ENCODE measurements at places on chromosomes 2 and 18.

DNA sequence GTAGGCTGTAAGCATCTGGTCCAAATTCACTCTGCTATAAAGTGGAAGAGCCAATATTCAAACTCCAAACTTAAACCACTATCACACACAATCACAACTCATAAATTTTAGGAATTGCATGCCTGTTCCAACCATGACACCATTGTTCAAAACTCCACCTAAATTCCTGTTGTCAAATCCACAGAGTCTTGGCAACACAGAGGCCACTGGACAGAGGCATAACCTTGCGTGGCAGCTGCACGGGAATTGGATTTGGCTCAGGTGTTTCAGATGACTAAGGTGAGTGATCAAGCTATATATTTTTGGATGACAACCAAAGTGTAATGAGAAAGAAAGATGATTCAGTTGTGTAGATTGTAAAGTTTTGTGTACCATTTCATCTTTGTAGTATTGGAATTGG lies 422.7 kb upstream of the TNP1 start:
- no peak for DNase-seq

DNA sequence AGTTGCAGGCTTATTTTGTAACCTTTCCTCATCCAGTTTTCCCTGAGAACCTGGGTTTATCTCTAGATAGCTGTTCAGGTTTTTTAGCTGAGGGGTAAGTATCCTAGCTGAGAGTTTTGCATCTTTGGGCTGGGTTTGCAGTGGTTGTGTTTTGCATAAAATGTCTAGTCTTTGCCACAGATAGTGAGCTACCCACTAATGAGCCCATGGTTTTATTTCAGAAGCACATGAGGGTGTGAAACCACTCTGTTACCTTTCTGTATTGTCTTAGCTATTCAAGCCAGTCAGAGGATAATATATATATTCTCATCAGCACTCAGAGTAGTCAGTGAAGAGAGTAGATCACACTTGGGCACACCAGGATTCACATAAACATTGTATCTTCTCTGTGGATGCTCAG lies 24.6 kb upstream of the TXNDC2 start:
- no peak for DNase-seq

- no peak for DNase-seq
Measured at GRCh38 chr2:221254299-221254698, 317.8 kb downstream of the EPHA4 start.

DNA sequence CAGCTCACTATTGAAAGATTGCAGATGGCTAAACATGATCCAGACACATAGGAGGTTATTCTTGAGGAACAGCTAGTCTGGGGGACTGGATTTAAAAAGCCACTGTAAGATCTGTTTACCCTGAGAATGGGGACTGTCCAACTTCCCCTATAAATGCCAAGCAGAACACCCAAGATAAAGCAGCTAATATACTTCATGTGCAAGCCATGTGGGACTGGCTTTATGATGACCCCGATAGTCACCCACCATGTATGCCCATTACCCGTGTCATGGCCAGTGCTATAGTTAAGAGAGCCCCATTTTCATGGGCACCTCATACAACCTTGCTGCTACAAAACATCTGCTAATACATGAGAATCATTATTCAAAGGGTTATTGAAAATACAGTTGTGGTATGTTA lies 16.0 kb downstream of the YPEL5 start:
- no peak for DNase-seq

DNA sequence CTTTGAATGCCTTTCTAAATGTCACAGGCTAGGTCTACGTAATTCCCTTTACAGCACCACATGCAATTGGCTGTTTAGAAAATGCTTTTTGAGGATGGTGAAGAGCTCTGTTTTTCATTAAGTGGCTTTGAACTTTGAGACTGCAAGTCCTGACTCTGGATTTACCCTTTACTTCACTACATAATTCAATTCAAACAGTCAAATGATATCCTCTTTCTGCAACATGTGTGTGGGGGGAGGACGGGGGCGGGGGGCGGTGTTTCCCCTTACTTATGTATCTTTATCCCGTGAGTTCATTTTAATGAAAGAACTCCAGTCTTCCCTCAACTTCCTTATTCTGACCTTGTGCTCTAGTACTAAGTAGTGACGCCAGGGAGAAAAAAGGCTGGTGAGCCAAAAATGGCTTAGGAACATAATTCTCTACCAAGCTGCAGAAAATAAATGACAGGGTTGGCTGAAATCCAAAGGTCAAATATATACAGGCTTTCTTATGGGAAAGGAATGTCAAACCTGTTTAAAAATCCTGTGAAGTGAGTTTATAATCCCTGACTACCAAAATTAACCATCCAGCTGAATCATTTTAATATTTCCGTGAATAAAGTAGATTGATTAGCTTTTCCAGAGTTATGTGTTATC lies 119.6 kb downstream of the SLC8A1 start:
- DNase-seq, result no peak

DNA sequence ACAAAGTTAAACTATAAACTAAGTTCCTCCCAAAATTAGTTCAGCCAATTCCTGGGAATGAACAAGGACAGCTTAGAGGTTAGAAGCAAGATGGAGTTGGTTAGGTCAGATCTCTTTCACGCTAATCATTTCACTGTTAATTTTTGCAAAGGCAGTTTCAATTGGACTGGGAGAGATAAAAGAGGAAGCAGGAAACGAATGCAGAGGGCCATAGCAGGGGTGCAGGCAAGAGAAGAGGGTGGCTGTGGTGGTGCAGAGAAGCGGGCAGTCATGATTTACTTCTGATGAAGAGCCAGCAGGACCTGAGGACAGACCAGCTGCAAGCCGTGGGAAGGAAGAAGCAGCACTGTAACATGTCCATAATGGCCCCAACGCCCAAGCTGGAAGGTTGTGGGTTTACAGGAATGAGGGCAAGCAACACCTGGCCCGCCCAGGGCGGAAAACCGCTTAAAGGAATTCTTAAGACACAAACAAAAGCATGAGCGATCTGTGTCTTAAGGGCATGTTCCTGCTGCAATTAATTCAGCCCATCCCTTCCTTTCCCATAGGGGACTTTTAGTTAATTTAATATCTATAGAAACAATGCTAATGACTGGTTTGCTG lies 4.1 kb upstream of the RMP24 start:
- no peak for DNase-seq

DNA sequence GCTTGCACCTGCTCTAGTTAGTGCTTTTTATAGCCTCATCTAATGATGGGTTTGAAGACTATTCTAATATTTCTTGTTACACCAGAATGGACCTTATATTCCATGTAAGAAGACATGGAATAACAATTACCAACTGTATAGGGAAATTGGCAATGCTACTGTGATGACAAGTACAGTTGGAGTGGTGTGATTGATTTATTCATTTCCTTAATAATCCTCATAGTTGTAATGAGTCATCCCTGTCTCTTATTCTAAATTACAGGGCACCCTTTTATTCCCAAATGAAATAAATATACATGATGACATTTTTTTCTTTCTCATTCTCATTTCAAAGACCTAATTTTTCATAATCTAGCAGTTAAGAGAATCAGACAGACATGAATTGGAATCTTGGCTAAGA lies 18.3 kb upstream of the TLK1 start:
- no peak for DNase-seq

DNA sequence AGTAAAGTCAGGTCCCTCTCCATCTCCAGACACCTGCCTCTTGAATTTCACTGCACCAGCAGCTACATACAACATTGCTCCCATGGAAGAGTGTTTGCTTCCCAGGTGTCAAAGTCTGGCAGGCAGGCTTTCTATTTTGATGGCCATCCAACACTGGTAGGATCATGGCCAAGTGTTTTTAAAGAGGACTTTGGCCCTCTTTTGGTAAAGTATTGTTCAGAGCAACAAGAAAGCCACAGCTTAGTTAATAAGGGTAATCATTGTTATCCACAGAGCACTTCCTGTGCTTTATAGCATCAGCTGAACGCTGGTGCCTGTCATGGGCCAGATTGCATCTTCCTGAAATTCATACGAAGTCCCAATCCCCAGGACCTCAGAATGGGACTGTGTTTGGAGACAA lies 133.2 kb downstream of the NCK2 start:
- DNase-seq, result no peak

DNA sequence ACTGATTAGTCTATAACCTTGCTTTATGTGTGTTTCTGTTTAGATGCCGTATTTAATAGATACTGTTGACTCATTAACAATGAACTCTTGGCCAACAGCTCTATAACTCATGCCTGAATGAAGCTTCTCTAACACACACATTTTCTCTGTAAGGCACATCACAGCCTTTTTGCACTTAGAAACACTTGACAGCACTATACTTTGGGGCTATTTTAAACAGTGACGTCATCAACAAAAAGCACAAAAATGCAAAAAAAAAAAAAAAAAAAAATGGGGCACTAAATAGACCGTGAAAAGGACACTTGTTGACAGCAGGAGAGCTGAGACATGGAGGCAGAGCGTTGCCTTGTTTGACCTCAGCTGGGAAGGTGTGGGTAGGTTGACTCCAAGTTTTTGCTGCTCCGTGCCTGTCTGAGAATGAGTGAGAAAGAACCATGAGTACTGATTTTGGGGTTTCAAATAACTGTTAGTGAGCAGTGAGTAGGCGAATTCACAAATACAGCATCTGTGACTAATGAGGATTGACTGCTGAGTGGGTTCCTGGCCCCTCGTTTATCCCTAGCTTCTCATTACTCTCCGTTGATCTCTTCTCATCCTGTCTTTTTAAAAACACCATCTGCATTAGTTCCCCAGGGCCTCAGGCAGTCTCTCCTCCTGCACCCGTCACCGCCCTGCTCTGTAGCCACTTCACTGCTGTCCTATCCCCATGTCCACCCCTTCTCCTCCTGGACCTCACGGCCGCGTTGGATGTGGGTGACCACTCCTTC lies 24.4 kb downstream of the SPP2 start:
- DNase-seq, result no peak

GRCh38 chr2:215705771-215706361 lies 270.0 kb upstream of the FN1 start:
- no peak for DNase-seq

DNA sequence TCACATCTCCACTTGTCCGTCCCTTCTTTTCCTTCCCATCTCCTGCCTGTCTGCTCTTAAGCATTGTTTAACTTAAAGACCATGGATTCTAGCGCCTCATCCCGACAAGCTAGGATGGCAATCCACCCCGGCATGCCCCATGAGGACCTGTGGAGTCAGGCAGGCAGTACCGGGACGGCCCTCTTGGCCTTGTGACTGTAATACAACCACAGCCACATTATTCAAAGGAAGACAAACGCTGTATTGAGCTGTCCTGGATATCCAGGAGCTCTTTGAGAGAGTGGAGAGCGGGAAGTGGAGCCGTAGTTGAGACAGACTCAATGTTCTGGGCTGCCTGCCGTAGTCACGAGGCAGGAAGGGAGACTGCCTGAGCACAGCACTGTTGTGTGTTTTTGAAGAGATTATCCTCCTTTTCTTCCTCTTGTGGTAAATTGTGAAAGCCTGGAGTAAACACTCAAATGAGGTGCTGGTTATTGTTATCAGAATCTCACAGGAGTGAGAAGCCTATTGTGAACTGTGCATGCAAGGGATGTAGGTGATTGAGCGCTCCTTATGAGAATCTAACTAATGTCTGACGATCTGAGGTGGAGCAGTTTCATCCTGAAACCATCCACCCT lies 929.8 kb upstream of the CNTNAP5 start:
- DNase-seq, result no peak

DNA sequence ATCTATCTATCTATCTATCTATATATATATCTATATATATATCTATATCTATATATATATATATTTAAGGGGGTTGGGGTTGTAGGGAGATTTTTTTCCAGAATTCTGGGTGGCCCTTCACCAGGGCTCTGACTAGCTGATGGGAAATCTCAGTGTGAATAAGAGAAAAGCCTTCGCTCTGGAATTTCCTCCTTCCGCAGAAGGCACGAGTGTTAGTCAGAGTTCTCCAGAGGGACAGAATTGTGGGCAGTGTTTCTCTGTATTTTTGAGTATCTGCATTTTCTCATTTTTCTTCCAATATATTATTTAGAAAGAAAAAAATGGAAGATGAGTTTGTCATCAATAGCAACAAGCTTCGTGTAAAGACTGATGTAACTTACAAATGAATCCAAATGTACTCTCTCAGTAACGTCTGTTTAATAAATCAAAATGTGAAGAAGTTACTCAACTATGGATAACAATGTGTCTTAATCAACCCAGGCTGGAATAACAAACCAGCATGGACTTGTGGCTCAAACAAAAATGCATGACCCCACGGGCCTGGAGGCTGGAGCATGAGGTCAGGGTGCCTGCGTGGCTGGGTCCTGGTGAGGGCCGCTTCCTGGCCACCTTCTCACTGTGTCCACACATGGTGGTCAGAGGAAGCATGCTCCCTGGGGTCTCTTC lies 10.6 kb upstream of the SNTG2 start:
- DNase-seq, result no peak

- no peak for DNase-seq
Measured at GRCh38 chr2:16094811-16095210, 154.5 kb downstream of the MYCN start.

DNA sequence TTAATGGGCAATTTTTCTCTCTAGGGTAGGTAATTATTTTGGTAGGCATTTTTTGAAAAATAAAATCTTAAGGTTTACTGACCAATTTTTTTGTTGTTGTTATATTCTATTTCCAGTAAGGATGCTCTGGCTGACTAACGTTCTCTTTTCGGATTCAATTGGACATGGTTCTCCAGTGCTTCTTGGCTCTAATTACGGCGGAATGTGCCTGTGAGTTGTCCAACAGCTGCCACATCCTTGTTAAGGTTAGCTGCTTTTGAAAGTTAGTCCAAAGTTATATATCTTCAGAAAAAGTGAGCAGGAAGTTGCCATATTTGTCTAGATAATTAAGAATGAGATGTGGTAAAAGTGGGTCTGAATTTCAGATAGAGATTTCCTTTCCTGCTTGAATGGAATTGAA lies 45.8 kb upstream of the SMIM21 start:
- no peak for DNase-seq

GRCh38 chr2:40118622-40119021 lies 333.3 kb downstream of the SLC8A1 start:
- no peak for DNase-seq

GRCh38 chr2:7627583-7627982 lies 710.4 kb downstream of the RNF144A start:
- DNase-seq, result no peak

GRCh38 chr2:145569108-145569507 lies 1049.2 kb upstream of the ZEB2 start:
- DNase-seq, result no peak

DNA sequence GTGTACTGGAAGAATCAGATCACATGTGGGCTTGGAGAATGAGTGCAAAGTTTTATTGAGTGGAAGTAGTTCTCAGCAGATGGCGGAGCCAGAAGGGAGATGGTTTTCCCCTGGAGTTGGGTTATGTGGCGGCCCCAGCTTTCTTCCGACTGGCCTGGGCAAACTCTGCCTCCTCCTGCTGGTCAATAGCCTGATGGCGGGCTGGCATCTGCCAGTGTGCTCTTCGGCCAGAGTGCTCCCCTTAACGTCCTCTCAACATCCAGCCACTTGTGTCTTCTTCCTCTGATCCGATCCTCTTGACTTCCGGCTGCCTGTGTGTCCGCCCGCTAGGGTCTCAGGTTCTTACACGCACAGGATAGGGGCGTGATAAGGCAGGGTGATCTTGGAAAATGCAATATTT lies 741.3 kb downstream of the RNF144A start:
- DNase-seq, result no peak
